ENCODE measurements at places on chromosomes 11 and 22. TPM values are rescaled to one million over a fixed set of nuclear protein-coding genes. Genes with fewer than 3 reads are reported as not detected.

The PATE4 gene
- not detected for total RNA-seq

The OR5P2 gene
- total RNA-seq, result 0.18 TPM

The OR5AR1 gene
- total RNA-seq, result not detected

The MS4A6A gene
- 50.2 TPM for total RNA-seq

The CCDC88B gene
- total RNA-seq, result 10.8 TPM

The GP1BB gene
- total RNA-seq, result 16.9 TPM

The CRYBA4 gene
- total RNA-seq, result not detected

The MUC6 gene
- total RNA-seq, result 5.0 TPM

The RASL10A gene
- total RNA-seq, result 1.3 TPM

The RIC3 gene
- 11.2 TPM for total RNA-seq

The FDXACB1 gene
- 4.1 TPM for total RNA-seq

The BTBD18 gene
- total RNA-seq, result not detected

The YIF1A gene
- 68.1 TPM for total RNA-seq

The TRIM22 gene
- 22.4 TPM for total RNA-seq

The CHRDL2 gene
- 0.64 TPM for total RNA-seq

The MRGPRE gene
- not detected for total RNA-seq

The MPZL3 gene
- total RNA-seq, result 6.2 TPM

The ZNF280B gene
- 2.0 TPM for total RNA-seq

The CYP2D6 gene
- total RNA-seq, result 2.5 TPM

The CUL5 gene
- total RNA-seq, result 37.0 TPM

The KDM4E gene
- total RNA-seq, result not detected

The GCAT gene
- 16.9 TPM for total RNA-seq

The OR10G7 gene
- not detected for total RNA-seq

The GSTT2B gene
- total RNA-seq, result 1.5 TPM

The FLRT1 gene
- total RNA-seq, result 6.1 TPM

The TCF20 gene
- 30.8 TPM for total RNA-seq

The GLYATL1 gene
- total RNA-seq, result 115 TPM

The SLC17A6 gene
- not detected for total RNA-seq

The APOBEC3B gene
- 2.6 TPM for total RNA-seq

The OR2AG1 gene
- total RNA-seq, result not detected

The NPAS4 gene
- total RNA-seq, result 3.1 TPM

The C11orf68 gene
- 29.8 TPM for total RNA-seq

The ACCSL gene
- not detected for total RNA-seq

The LYVE1 gene
- 43.6 TPM for total RNA-seq

The OR8H1 gene
- not detected for total RNA-seq

The MMP1 gene
- total RNA-seq, result 0.06 TPM

The NFAM1 gene
- 1.9 TPM for total RNA-seq

The CYB5R2 gene
- 11.9 TPM for total RNA-seq

The CD151 gene
- total RNA-seq, result 153 TPM

The ZFTA gene
- 29.5 TPM for total RNA-seq

The KCNJ1 gene
- total RNA-seq, result 120 TPM

The TMEM135 gene
- total RNA-seq, result 62.8 TPM

The KRTAP5-9 gene
- 0.23 TPM for total RNA-seq

The DRD4 gene
- 1.3 TPM for total RNA-seq

The MRGPRX3 gene
- total RNA-seq, result not detected

The POU2AF3 gene
- 4.0 TPM for total RNA-seq

The TEX54 gene
- total RNA-seq, result not detected

The SAA4 gene
- not detected for total RNA-seq

The C22orf42 gene
- total RNA-seq, result not detected

The SLC22A25 gene
- total RNA-seq, result not detected

The ACTN3 gene
- total RNA-seq, result 37.8 TPM

The OR4A16 gene
- total RNA-seq, result not detected

The DSCAML1 gene
- total RNA-seq, result 6.0 TPM
